Fibroblast of skin of left biceps (primary cell): ENCODE measurements at places on chromosomes 13 and 19.

DNA sequence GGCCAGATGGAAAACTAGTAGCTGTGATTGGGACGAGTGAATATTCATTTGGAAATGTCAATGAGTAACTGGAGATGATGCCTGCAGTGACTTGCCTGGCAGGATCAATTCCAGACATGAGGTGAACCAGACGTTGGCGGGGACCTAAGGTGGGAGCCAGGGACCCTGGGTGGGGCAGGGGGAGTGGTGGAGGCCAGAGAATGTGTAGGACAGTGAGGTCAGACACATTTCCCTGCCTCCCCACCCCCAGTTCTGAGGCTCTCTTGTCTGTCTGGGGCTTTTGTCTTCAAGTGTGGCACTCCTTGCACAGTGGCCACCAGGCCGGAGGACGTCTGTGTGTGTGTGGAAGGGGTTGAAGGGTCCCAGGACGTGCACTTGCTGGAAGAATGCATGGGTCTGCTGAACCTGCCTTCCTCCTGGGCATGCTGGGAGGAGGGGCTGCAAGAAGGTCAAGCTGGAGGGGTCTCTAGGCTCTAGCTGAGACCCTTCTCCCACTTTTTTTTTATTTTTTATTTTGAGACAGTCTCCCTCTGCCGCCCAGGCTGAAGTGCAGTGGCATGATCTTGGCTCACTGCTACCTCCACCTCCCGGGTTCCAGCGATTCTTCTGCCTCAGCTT lies 51.6 kb downstream of the CHST8 start:
- no peak for DNase-seq

GRCh38 chr19:19361075-19361594 lies 40.5 kb downstream of the MAU2 start:
- peak; percentile 58 for DNase-seq

DNA sequence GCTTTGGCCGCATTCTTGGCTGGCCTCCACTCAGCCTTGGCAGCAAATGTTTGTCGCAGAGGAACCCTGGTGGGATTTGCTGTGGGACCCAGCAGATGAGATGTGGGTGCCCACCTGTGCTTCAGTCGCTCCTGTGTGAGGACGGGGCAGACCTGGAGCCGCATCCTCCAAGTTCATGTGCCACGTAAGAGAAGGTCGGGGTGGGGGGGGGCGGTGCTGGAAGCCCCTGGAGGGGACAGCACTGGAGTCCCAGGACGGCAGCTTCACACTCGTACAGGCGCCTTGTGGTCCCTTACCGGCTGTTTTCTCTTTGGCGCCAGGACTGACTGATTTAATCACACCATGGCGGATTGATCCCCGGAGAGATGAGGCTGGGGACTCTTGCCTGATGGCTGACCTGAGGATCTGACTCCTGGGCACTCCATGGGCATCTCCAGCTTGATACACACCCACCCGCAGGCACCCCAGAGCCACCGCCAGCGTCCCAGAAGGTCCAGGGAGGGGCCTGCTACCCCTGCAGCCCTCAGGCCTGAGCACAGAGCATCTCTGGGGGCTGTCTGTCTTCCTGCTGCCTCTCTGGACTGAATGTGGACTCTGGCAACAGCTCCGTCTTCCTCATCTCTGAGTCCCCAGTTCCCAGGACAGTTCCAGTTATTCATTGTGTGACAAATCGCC lies 10.0 kb upstream of the GRTP1 start:
- no peak for DNase-seq

- no peak for DNase-seq
These were observed 101.0 kb downstream of the ZIC5 start for GRCh38 chr13:99870541-99870940.

- no peak for DNase-seq
These were observed 81.5 kb upstream of the SHISA2 start for GRCh38 chr13:26133286-26133685.

DNA sequence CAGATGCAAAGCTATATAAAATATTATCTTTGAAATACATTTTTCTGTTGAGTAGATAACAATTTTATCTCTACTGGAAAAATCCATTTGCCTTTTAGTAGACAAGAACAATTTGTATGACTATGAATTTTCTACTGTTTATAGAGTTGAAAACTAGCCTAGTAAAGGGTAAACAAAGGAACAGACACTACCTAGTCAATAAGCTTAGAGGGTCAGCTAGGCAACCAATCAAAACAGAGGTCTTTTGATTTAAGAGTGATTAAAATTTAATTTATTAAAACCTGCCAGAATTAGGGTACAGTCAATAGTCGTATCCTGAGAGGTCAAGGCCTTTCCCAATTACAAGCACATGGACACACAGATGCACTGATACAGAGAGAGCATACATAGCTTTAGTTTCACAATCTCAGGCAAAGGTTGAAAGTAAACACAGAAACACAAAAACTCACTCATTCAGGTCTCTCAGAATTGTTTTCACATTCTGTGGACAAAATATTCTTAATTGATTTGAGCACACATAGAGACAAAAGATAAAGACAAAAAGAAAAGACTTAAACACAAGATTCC lies 24.5 kb upstream of the GPC6 start:
- no peak for DNase-seq

DNA sequence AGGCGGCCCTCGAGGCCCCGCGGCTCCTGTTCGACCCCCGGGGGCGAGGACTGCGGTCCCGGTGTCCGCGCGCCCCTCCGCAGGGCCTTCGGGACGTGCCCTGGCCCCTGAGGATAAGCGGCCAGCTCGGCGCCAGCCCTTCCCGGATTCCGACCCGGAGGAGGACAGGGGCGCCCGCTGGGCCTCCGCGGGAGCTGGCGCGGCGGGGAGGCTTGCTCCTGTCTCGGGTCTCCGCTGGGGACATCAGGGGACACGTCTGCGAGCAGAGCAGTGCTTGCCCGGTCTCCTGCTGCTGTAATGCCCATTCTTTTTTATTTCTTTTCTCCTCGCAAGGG lies 829 bp downstream of the B3GLCT start:
- DNase-seq: no peak

DNA sequence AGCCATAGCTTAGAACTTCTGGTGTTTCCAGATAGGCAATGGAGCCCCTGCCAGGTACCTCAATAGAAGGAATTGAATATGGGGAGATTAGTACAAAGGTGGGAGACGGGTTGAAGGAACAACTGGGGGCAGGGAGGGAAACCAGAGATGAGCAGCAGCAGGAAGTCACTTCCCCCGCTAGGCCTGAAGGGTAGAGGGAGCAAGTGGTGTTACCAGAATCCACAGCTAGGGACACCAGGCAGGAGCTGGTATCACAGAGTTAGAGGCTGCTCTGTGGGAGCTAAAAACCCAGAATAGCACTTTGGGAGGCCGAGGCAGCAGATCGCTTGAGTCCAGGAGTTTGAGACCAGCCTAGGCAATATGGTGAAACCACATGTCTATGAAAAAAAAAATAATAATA lies 15.3 kb upstream of the HNRNPUL1 start:
- DNase-seq: no peak

DNA sequence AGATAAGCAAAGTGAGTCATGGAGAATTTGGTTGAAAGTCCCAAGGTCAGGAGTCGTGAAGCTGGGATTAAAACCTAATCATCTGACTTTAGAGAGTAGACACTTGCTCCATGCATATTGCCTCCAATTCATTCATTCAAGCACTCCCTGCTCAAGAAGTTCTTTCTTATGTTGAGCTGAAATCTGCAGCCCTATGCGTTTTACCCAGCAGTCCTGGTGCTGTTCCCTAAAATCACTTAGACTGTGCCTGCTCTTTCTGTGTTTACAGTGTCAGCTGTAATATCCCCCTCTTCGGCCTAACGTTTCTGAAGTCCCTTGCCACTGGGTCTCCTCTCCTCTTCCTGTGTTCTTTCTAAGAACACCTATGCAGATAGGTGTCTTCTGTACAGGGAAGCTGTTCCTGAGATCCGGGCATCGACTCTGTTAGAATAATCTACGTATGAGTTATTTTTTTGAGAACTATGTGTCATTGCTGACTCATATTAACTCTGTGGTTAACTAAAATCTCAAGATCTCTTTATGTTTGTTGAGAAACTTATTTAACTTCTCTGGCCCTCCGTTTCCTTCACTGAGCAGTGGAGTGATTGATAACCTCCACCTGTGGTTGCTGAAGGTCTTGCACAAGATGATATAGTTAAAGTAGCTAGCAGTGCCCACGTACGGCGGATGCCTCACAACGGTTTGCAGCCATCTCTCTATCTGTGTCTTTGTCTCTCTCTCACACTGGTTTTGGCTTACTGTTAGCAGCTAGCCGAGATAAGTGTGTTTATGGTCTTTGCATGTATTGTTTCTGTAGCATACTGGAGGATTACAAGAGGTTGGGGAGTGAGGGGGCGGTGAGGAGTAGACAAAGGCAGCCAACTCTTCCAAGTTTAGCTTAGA lies 4.7 kb downstream of the ALOX5AP start:
- DNase-seq: no peak

- no peak for DNase-seq
These were observed 114.2 kb upstream of the SPACA7 start for GRCh38 chr13:112261924-112262323.

DNA sequence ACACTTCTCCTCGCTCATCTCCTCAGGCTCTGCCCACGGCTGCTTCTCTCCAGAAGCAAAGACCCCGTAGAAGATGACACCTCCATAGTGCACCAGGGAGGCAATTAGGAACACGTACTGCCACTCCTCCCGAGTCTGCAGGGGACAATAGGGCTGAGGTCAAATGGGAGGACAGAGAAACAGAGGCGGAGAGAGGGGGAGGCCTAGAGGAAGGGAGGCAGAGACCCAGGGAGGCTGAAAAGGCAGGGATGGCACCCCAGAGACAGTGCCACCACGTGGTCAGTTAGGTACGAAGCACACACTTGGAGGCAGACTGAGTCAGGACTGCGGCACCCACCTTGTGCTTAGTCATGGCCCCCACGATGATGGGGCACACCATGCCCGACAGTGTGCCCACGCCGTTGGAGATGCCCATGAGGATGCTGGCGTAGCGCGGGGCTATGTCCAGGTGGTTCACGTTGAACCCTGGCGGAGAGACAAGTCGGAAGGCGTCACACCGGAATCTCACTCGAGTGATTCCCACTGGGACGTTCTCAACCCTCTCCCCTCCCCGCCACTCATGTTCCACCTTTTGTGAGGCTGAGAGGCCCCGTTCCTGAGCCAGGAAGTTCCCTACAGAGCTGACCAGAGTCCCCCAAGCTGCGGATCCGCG lies 5.6 kb downstream of the GFY start:
- DNase-seq: no peak

DNA sequence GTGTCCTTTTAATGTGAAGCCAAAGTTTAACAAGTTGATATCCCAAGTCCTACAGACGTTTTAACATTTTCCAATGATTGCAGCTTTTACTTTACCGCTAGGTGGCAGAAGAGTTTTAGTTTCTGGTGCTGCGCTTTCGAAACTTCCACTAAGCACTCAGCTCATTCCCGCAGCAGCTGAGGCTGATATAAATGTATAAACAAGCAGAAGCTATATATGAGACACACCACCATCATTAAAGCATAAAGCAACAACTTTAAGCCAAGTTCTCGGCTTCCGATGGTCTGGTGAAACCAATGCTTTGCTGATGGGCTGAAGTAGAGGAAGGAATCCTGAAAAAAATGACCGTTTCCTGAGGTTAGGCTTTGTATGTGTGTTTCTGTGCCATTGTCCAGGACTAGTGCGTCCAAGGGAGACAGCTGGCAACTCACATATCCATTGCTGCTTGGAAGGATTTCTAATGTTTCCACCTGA lies 753.9 kb downstream of the OLFM4 start:
- peak; percentile 21 for DNase-seq

DNA sequence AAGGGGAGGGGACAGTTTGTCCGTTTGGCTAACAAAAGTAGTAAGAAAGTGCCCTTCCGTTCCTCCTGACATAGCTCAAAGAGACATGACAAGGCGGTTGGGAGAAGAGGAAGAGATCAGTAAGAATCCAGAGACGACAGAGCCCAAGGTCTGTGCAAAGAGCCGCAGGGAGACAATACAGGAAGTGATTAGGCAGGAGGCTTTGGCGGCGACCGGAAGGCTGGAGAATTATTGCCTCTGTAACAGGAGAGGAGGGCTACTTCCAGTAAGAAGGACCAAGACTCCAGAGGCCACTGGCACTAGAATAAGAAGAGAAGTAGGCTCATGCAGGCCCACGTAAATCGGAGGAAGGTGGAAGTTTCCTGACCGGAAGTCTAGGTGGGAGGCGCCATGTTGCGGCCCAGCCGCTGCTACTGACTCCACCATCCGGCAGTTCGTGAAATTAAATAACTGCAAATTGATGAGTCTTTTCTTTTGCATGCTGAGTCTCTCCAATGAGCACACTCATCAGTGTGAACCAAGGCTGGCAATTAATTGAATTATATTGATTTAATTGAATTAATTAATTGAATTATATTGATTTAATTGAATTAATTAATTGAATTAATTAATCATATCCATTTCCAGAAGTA lies 9.9 kb downstream of the RFX2 start:
- DNase-seq: no peak

DNA sequence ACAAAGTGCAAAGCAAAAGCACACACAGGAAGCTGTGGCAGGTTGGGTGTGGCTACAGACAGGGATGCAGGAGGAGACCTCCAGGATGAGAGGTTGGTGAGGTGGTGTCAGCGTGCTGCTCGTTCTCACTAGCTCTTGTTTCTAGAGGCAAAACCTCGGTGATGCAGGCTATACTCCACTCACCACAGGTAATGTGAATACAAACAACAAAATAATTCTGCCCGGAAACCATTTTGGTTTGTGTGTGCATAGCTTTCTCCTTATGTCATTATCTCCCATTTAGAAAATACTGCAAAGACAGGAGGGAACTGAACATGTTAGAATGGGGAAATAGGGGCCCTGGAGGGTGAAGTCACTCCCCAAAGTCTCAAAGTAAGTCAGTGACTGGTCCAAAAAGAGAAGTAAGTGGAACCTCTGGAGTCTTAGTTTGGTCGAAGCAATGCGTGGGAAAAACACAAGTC lies 9.4 kb downstream of the LCP1 start:
- no peak for DNase-seq

GRCh38 chr19:328025-328505 lies 16.5 kb downstream of the MIER2 start:
- DNase-seq: no peak
